Foreskin fibroblast (primary cell): ENCODE measurements at places on chromosomes 1 and 21.
A peak's percentile ranks its signal among the peaks of the same experiment; 100 is the strongest.

- no peak for DNase-seq
These were observed 5.1 kb downstream of the TLCD4 start for GRCh38 chr1:95122151-95122697.

- DNase-seq = peak; percentile 29
These were observed 26.8 kb downstream of the TMPRSS2 start for GRCh38 chr21:41481191-41481590.

- DNase-seq = no peak
These were observed 71.1 kb upstream of the AKT3 start for GRCh38 chr1:243921111-243921510.

DNA sequence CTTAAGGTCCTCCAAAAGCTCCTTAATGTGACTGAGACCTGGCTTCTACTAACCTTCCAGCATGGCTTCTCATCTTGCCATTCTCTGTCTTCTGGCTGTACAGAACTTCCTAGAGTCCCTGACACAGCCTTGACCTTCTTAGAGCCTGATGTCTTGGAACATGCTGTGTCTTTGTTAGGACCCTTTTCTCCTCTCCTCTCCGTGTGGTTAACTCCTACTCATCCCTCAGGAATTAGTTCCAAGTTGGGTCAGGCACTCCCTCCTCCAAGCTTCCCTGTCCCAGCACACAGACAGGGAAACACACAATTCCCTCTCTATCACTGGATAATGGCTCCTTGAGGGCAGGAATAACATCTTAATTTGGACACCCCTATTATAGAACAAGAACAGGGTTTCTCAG, 275.4 kb upstream of the USP24 start:
- peak; percentile 81 for DNase-seq

GRCh38 chr1:192967901-192968300, 91.3 kb downstream of the UCHL5 start:
- no peak for DNase-seq
